NCI-H226 (cell line): ENCODE measurements at places on chromosomes 4 and X.

- no peak for DNase-seq
Measured at GRCh38 chr4:6388713-6389112, 83.7 kb downstream of the PPP2R2C start.

DNA sequence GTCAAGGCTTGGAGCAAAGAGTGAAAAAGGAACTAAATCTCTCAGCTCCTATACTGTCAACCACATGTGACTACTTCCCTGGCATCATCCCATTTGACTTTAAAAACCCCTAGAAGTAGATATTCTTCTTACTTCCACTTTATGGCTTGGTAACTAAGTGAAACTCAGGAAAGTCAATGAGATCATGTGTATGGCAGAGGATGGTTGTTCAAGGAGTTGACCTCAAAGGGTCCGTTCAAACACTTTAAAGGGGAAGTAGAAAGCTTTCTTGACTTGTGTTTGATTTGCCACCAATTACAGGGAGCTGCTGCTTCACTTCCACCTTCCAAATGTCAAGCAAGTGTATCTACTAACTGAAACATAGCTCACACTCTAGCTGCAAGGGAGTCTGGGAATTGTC is 187.2 kb downstream of the RAB28 start:
- DNase-seq = no peak

DNA sequence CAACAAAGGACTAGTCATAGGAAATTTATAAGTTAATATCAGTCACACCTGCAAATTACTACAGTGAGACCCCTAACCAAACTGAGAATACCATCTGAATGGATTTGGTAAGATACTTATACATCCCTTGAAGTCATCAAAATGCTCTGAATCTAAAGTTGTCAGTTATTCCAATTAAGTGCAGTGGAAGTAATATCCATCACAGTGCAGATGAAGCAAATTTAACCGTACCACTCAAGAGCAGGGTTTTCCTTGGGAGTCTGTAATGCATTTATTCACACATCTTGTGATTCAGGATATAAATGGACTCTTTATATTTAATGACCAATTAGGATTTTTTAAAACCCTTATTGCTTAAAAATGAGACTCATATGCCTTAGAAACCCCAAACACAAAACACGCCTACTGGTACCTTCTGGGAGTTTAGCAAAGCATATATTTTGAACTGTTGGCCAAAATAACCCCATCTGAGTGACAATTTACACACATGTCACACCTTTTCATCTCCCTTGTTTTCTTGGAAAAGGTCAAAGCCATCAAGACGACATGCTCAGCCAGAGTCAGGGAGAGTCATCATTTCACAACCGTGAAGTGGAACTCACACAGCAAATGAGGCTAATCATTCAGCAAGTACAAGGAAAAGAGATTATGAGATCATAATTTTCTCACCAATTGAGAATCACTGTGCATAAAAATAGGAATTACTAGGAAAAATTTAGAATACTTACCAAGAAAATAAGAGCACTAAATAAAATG is 303.7 kb downstream of the HNRNPD start:
- no peak for DNase-seq

- DNase-seq = no peak
Measured at GRCh38 chrX:137567682-137568232, 1.8 kb downstream of the ZIC3 start.
